ENCODE measurements at places on chromosomes 7 and 10.

- no peak for DNase-seq
Observed at GRCh38 chr10:51521605-51522004, 177.8 kb downstream of the CSTF2T start.

DNA sequence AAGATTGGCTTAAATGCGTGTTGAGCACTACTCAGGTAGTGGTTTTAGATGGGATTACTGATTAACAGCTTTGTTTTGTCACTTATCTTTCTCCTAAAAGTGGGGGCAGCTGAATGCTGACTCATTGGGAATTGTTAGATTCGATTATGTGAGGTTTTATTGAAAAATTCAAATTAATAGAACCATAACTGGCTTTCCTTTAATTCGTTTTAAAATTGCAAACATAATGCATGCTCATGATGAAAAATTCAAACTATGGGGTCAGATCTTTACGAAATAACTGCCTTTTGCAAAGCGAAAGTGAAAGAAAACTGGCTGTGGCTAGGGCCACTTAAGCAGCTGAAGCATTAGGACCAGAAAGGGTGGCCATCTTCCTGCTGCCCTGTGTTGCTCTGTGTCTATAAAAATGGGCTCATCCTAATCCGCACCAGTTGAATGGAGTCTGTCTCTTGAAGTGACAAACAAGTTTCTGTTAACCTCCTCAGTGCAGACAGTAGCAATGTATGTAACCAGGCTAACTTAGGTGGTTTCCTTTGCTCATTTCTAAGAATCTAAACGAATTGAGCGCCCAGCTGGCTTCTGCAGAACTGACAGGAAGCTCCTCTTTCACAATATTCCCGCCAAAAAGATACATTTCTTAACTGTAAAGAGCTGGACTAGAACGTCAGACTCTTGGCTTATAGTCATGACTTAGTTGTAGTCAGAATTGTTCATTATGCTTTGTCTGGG, 27.8 kb downstream of the DENND10 start:
- DNase-seq: no peak

DNA sequence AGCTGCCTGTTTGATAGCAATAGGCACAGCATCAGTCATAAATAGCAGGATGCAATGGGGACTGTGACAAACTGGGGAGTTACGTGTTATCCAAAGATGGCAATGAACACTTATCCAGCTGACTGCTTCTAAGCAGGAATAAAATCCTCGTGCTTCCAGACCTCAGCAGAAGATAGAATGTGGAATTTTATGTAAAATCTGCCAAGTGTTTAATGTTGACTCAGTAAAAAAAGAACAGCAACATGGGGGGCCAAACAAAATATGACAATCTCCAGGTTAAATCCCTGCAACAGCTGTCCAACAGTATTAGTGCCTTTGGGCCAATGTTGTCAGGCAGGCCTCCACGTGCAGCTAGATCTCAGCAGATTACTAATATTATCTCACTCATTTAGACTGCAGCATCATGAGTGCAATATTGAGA, 127.3 kb downstream of the SEMA3C start:
- DNase-seq: no peak

- DNase-seq: no peak
Observed at GRCh38 chr7:104341546-104341945, 13.1 kb downstream of the LHFPL3 start.

DNA sequence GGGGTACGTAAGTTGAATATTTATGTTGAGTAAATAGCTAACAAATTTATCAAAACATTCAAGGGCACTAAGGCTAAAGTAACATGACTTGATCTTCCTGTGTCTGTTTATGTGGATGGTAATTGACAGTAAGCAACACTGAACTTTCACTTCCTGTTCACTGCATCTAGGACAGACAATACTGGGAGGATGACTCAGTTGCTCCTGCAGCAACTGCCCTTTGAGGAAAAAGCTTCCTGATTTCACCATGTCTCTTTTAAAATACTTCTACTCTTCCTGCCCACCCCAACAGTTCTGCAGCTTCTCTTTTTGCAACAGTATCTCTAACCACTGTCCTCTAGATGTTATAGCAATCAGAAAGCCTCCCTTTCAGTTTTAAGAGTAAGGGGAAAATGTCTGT, 76.6 kb upstream of the HGF start:
- DNase-seq: no peak

Data from stimulated activated naive CD4-positive, alpha-beta T cell (primary cell).